HCEC 1CT (cell line): ENCODE measurements at places on chromosomes 5 and 9.

DNA sequence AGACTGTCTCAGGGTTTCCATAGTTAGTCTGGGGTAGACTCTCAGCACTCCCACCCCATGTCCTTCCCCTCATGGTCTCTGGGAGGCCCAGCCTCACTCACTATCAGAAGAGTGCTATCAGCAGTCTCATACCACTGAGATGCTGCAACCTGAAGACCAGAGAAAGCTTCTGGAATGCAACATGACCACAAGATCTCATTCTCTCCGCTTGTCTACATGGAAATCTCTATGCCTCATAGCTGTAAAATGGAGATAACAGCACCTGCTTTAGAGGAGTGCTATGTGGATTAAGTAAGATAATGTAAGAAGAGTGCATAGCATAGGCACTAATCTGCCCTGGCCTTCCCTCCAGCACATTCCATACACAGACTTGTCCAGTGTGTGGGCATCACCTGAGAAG lies 47.0 kb upstream of the ZNF169 start:
- DNase-seq = no peak

DNA sequence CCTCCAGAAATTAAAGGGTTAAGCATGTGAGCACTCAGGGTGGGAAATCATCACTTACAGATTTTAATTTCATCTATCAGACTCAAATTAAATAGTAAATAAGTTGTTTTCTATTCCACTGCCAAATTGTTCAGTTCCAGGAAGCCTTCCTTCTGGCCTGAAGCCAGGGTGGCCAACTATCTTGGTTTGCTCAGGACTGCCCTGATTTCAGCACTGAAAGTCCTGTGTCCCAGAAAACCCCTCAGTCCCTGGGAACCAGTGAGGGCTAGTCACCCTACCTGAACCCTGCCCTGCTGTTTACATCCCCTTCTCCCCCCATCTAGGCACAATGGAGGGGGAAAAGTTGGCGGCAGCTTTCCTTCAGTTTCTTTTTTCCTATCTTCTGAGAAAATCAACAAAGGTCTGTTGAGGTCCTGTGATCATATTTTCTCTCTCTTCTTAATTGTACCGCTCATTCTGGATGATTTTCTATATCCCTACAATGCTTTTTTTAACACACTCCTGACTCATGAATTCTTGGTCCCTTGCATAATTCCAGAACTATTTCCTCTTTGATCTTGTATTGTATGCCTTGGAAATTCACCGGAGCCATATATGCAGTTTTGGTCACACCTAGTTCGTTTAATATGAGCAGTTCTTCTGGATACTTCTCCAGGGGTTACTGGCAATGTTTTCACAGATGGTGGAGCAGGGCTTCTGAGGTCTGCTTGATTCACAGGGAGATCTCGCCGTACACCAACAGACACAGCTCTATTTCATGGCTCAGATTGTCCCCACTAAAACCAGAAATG lies 103.8 kb downstream of the MAP1B start:
- peak; percentile 92 for DNase-seq

GRCh38 chr9:121316378-121316777 lies 48.4 kb downstream of the GSN start:
- DNase-seq = no peak

DNA sequence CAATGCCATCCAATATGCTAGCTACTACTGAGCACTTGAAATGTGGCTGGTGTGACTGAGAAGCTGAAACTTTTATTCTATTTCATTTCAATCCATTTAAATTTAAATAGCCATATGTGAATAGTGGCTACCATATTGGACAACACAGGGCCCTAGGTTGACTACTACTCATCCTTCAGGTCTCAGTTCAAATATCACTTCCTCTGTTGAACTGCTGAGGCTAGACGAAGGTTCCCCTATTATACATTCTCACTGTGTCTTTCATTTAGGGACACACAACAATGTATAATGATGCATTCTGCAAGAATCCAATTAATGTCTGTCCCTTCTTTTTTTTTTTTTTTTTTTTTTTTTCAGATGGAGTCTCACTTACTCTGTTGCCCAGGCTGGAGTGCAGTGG lies 208.7 kb downstream of the CRB2 start:
- DNase-seq = no peak

DNA sequence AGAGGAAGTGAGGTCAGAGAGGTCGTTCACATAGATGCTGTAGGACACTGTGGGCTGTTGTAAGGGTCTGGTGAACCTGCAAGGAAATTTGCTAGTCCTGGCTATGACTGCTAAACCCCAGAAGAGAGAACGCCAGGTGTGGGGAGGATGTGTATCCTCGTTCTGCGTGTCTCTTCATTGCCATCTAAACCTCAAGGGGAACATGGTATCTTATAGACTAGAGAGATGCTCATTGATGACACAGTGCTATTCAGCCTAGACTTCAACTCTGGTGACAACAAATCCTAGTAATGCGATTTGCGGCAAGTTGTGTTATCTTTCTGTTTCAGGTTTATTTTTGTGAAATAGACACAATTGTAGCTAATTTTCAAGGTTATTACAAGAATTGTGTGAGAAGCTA lies 140.2 kb downstream of the ADAMTSL1 start:
- DNase-seq = no peak

DNA sequence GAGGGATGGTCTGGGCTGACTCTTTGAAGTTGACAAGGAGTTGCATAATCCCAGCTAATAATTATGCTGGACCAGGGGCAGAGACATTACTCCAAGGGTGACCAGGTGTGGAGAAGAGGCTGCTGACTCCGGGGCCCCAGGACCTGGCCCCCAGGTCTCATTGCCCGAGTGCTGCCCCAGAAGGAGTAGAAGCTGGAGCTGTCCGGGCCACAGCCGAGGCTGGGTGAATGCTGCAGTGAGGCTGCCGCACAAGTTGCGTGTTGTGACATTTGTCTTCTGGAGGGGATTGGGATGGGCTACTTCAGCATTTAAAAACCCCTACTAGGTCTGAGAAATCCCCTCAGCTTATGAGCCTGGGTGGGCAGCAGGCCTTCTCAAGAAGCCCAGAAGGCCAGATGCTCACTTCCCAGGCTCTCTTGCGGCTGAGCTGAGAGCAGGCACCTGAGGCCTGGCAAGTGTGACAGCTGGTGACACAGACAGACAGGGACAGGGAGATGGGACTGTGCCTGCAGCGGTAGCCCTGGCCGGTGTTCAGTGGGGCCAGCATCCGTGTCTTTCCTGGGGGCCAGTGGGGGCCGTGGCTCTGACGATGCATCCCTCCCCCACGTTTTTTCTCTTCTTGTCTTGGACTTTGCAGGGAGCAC lies 122.8 kb downstream of the KCNIP1 start:
- no peak for DNase-seq

GRCh38 chr9:87578625-87579024 lies 81.0 kb downstream of the DAPK1 start:
- no peak for DNase-seq

DNA sequence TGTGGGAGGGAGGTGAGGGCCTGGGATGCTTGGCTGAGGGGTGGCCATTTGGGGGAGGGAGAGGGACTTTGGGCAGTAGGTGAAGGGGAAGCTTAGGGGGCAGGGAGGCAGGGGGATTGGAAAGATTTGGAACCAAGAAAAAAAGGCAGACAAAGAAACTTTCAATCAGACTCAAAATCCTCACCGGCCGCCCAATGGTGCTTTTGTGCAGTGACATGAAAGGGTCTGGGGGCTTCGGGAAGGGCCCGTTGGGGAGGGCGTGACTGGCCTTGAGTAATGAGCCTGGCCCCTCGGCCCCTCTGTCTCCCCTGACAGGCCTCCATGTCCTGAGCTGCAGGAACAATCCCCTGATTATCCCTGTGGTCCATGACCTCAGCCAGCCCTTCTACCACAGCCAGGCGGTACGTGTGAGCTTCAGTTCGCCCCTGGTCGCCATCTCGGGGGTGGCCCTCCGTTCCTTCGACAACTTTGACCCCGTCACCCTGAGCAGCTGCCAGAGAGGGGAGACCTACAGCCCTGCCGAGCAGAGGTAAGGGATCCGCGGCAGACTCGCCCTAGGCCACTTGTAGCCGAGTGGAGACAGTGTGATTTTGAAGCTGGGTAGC lies 181.1 kb downstream of the PAPPA start:
- DNase-seq = no peak
